Umbilical cord (tissue), 2 donors: ENCODE measurements at places on chromosomes 4 and X.

DNA sequence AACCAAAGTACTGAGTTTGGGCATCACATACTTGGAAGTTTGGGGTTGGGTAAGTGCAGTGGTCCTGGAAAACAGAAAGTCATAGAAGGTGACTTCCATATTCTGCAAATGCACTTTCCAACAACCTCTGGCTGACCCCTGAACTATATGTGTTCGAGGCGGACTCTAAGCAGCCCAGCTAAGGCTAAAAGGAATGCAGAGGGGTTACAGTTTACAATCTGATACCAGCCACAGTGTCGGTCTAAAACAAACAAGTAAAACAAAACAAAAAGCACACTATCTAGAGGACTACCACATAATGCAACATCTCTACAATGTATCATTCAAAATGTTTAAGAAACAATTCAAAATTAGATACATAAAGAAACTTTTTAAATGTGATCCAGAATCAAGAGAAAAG lies 185.6 kb downstream of the ADAMTS3 start:
- no peak for DNase-seq

DNA sequence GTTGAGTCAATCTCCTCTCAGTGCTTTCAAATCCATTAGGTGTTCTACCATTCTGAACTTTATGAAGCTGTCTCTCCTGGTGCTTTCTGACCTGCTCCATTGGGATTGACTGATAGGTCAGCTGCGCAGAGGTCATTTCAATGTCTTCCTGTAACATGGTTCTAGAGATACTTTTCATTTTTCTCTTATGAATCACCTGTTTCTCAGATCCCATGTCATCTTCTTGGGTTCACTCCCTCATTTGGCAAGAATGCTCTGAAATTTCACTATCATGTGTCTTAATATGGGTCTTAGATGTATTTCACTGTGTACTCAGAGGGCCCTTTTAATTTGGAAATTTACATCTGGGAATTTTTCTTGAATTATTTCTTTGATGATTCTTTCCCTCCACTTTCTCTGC lies 13.8 kb upstream of the PGM2 start:
- DNase-seq: no peak

DNA sequence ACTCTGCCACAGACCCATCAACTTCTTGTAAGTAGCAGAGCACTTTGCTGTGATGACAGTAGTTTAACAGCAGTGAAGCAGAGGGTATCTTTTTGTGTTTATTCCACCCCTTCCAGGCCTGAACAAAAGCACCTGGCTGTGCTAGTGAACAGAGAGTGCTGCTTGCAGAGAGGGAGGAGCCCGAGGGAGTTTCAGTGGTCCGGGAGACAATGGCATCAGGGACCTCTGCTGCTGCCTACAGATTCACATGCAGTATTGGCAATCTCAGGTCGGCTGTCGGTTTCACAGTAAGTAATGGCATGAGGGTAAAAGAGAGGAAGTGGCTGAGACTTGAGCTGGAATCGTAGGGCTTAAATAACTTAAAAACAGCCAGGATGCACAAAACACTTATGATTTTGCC lies 755.8 kb downstream of the RPA4 start:
- DNase-seq: no peak

DNA sequence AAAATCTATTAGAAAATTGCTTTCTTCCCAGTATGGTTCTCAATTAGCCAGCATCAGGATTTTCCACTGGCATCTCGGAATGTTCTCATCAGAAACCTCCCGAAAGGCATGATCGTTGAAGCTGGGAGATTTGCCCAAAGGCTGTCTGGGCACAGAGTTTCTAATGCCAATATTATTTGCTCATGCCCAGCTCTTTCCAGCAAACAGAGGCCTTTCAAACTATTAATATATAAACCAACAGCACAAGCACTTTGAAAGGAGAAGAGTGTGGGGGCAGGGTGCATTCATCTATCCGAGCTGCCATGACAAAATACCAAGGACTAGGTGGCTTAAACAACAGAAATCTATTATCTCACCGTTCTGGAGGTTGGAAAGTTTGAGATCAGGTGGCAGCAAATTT lies 88.3 kb upstream of the MSX1 start:
- DNase-seq: no peak

DNA sequence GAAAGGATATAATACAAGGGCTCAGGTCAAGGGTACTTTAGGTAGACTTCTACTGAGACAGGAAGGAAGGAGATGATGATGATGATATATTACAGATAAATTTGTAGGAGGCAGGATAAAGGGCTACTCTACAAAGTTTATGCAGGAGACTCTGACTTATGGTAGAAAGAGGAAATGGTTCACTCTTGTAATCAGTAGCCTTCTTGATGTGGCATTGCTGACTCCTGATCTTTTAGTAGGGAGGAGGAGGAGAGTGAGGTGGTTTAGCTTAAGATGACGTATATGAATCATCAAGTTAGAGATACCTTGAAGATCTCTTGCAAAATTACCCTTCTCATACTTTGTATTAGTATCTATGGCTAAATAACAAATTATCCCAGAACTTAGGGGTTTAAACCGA lies 4.7 kb downstream of the BLTP1 start:
- no peak for DNase-seq

DNA sequence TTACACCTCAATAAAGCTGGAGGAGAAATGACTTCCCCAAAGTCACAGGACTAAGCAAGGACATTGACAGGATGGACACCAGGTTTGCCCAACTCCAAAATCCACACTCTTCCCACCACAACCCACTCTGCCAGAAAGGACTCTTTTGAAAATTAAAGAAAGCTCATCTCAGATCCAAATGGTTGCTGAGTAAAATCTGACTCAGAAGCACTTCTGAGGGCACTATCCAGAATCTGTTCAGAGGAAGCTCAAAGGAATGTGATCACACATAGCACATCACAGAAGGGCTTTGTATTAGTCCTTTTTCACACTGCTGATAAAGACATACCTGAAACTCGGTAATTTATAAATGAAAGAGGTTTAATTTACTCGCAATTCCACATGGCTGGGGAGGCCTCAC lies 155.5 kb downstream of the RAB28 start:
- DNase-seq: no peak

DNA sequence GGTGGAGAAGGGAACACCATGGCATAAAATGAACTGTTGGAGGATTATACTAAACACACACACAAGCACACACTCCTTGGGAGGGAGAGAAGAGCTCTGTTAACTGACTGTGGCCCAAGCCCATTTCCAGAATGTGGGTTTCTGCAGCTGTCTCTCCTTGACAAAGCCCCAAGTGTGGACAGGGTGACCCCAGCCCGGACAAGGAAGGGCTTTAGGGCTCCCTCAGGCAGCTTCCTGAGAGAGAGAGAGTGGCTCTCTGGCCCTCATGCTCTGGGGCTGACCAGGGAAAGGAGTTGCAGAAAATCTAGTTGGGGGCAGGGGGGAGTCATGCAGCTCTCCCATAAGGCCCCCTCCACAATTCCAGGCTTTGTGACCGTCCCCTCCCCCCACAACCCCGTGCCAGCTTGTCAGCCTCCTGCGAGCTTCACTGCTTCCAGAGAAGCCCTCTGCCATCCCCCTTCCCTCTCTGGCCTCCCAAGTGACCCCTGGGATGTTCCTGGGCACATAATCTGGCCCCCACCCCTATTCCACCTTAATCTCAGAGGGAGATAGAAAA lies 590 bp downstream of the ARHGEF9 start:
- no peak for DNase-seq
